ENCODE measurements at places on chromosomes 11 and 22. TPM values are rescaled to one million over a fixed set of nuclear protein-coding genes. Genes with fewer than 3 reads are reported as not detected.

MMP10 gene
- not detected for polyA plus RNA-seq

OTOG gene
- polyA plus RNA-seq: 0.03 TPM

PARVG gene
- polyA plus RNA-seq: 3.5 TPM

HSPA8 gene
- 1,445 TPM for polyA plus RNA-seq

HDHD5 gene
- 42.6 TPM for polyA plus RNA-seq

GNAZ gene
- polyA plus RNA-seq: 3.6 TPM

CHST1 gene
- polyA plus RNA-seq: 16.6 TPM

AMBRA1 gene
- polyA plus RNA-seq: 11.5 TPM

All from muscle of back (tissue), 13 donors.